ENCODE measurements at places on chromosomes 6 and 20.

- DNase-seq = no peak
These were observed 1.2 kb downstream of the SLC35D3 start for GRCh38 chr6:136923116-136923953.

- no peak for DNase-seq
These were observed 171.3 kb downstream of the SLC16A10 start for GRCh38 chr6:111258615-111259088.

DNA sequence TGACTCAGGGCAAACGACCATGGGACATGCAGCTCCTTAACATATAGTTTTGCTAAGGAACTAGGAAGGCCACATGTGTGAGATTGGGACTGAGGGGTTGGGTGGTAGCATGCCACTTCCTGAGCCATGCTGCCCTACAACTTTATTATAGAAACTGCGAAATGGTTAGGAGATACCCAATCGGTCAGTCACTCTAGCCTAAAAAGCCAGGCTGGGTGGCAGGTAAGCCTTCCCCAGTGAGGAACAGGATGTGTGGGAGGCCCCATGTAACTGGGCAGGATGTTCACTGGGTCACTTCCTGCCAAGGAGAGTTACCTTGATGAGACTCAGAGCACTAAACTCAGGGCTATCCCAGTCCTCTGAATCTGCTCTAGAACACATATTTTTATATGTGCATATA lies 123.5 kb downstream of the MAP3K7 start:
- DNase-seq = no peak

DNA sequence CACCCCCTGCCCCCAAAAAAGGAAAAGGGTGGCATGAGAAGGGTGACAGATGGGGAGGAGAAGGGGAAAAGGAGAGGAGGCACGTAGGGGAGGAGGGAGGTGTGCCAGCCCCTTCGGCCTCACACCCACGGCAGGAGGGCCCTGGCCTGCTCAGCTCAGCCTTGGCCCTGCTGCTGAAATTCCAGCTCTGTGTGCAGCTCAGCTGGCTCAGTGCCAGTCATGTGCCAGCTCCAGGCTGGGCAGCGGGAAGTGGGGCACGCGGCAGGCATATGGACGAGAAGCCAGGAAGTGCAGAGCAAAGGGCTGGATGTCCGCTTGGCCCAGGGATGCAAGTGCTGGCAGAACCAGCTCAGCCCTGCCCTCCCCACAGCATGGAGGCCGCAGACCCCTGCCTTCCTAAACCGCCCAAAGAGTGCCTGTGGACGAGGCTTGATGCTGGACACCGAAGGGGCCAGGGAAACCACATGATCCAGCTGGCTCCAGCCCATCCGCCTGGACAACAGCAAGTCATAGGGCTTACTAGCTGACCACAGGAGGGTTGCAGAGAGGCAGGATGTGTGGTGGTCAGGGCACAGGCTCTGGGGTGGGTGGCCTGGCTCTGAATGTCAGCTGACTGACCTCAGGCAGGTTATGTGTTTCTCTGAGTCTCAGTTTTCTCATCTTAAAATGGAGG lies 60.2 kb downstream of the NOL4L start:
- DNase-seq = no peak

DNA sequence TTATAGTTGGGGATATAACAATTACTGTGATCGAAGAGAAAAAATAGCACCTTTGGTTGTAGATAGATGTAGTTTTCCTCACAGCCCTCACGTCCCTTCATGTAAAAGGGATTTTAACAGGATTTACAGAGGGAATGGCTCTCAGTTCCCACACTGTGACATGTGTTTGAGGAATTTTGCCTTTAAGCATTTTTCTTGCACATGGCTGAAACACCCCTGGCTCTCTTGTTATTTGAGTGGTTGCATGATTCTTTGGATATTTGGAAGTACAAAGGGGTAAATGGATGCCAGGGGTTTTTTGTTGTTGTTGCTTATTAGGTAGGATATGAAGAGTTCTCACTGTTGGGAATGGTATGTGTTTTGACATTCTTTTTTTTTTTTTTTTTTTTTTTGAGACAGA lies 48.2 kb downstream of the JAG1 start:
- DNase-seq = no peak

- DNase-seq = no peak
These were observed 145.4 kb downstream of the PRKN start for GRCh38 chr6:162581988-162582780.

GRCh38 chr20:25389401-25389857 lies 1.2 kb downstream of the ABHD12 start:
- DNase-seq = no peak

DNA sequence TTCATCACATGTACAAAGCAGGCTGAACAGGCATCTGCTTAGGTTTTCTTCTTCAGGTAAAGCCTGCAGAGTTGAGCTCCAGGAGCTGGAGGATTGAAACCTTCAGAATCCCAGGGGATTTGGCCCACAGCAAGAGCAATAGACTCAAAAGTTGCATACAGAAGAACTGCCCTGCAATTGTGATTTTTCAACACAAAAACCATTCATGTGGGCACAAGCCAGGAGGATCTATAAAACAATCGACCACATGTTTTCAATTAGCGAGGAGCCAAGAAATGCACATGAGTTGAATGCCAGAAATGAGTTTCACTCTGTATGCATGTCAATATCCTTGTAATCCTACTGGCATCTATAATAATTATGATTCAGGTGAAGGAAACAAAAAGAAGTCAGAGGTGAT lies 576.4 kb downstream of the HDGFL1 start:
- no peak for DNase-seq

- no peak for DNase-seq
These were observed 136.5 kb downstream of the SMOC2 start for GRCh38 chr6:168577496-168577895.

- no peak for DNase-seq
These were observed 235.6 kb upstream of the PRDM1 start for GRCh38 chr6:105850261-105851112.

GRCh38 chr20:58044286-58044685 lies 184.2 kb downstream of the ANKRD60 start:
- no peak for DNase-seq

- no peak for DNase-seq
These were observed 140.9 kb downstream of the DLL1 start for GRCh38 chr6:170149681-170150589.

DNA sequence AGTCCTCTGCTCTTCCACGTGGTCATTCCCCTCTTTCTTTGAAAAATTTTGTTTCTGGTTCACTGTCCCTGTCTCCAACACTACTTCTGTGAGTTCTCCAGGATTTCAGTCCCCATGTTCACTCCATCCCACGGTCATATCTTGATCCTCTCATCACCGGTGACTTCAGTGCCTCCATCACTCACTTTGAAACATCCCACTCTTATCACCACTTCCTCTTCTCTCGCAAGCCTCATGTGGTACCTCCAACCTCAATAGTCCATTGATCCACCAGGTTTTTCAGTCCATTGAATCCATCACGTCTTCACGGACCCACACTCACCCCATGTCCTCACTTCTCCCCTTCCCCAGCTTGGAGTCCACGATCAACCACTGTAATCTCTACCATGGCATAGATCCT lies 64.8 kb downstream of the CARMIL1 start:
- no peak for DNase-seq

DNA sequence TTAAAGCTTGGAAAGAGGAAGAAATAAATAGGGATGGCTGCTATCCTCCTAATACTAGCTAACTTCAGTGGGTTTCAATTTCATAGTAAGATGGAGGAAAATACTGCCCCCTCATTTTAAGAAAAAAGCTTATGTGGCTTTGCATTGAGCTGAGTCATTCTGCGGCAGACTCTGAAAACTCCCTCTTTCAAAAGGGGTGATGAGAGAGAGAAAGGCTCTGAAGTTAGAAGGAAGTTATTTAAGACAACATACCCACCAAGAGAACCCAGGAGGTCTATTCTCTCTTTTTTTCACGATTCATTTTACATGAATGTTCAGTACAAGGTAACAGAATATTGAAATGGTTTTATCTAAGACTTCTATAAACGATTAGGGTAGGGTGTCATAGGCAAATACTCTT lies 4.5 kb downstream of the PRDM13 start:
- no peak for DNase-seq

DNA sequence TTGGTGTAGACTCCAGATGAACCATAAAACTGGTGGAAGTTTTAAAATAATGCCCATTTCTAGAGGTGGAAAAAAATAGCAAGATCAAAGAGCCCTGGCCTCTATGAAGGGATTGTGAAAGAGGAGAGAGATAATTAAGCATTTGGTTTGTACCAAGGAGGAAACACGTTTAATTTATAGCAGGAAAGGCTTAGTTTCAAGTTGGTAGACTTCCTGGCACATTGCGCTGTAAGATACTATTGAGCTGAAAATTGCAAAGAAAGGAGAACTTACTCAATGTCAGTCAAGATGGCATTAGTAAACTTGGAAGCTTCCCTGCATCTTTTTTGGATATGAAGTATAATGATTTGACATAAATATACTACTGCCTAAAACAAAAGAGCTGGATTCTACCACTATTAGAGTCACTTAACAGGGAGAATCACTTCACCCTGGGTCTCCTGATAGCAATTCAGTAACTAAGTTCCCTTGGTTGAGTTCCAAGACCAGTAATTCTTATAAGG lies 24.4 kb downstream of the MARCKS start:
- no peak for DNase-seq

DNA sequence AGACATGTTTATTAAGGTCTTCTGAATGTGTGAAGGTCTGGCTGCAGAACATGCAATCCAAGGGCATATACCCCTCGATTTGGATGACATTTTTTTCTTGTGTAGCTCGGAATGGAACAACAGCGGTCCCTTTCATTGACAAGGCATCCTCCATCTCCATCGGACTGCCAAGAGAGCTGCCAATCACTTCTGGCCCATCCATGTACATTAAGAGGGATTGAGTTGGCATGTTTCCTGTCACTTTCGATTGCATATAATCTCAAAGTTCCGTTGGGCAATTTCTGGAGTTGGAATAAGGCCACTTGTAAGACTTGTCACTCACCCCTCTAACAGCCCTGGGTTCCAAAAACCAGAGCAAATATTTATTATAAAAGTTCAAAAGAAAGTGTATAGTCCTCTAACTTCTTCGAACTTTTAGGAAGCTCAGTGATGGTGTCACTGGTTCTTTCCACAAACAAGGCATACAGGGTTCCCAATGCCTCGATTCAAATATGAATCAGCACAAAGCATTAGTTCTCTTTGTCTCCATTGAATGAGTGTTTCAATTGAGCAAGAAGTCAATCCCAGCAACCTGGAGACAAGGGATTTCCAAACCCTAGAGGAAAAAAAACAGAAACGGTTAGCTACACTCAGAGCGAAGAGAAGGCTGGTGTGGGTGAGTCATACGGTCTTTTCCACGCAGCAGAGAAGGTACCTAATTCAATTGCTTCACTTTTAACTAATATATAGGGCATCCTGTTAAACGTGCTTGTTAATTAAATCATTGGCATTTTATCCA lies 10.9 kb downstream of the ZNF217 start:
- no peak for DNase-seq

DNA sequence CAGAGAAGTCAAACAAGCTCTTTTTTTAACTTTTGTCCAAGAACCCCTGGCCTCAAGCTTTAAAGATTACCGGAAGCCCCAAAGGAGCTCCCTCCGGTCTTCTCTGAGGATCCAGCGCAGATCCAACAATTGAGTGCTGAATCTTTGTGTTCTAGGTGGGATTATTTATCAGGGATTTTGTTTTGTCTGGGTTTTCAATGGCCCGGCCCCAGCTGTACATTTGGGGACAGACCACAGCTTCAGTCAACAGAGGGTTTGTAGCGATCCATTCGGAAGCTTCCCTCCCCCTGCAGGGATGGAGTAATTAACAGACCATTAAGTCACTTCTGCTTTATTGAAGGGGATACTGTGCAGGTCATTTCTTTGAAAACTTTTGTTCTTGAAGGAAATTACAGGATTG lies 7.8 kb downstream of the OLIG3 start:
- DNase-seq = no peak

- DNase-seq = no peak
These were observed 67.6 kb downstream of the PFDN4 start for GRCh38 chr20:54275359-54276111.

DNA sequence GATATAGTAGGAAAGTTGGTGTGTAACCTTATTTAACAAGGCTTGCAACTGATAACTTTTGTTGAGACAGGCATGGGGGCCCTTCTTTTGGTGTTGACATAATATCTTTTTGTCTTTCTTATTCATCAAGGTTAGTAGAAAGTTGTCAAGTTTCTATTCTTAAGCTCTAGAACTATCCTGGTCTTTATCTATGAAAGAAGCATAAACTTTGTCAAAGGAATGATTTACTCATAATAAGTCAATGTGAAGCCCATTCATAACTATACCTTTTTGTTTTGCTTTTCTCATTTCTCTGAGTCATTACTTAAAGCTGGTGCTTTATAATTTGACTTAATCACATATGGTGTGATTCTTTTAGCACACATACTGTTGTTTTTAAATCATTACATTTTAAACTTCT lies 312.4 kb downstream of the UTRN start:
- no peak for DNase-seq

- no peak for DNase-seq
These were observed 29.9 kb downstream of the TBC1D7 start for GRCh38 chr6:13298446-13298845.

DNA sequence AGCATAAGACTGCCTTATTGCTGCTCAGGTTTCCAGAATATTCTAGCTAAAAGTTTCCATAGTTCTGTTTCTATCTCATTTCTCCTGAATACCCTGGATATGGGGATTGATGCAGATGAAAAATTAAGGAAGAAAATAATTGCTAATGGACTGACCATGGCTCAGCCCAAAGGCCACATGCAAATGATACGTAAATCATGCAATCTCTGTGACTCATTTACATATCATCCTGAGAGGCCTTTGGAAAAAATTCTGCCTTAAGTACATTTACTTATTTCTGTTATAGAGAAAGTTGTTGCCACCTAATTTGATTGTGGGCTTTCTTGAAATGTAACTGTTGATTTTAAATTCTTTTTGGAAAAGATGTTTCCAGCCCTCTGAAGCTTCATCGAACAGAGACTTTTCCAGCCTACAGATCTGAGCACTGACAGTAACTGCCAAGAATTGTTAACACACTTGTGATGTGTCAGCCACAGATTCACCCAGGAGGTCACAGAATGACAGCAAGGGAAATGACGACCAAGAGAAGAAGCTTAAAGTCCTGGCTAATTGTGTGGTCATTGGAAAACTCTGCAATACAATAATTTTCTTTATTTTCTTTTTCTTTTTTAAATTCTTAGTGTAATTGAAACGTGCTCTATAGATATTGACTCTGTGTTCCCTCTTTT lies 174.8 kb downstream of the DOK5 start:
- DNase-seq = no peak

DNA sequence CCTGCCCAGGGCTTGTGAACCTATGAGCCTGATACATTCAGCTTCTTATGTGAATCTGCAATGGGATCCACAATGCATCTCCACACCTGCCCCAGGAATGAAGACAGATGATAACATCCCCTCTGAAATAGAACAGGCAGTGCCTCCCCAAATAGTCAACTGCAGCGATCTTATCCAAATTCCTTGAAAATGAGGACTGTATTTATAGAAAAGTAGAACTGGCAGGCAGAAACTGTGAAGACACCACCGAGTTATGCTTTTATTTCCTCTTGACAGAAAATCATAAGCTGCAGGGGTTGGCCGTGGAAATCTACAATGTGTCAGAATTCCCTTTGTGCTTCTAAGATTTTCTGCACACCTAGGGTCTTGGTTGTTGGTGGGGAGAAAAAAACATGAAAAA lies 270.3 kb downstream of the TBC1D7 start:
- DNase-seq = no peak
